ENCODE measurements at places on chromosomes 6 and 20.

- DNase-seq = no peak
These were observed 1.2 kb upstream of the SYNJ2 start for GRCh38 chr6:157980288-157981131.

- no peak for DNase-seq
These were observed 11.4 kb downstream of the TEAD3 start for GRCh38 chr6:35485402-35485877.

DNA sequence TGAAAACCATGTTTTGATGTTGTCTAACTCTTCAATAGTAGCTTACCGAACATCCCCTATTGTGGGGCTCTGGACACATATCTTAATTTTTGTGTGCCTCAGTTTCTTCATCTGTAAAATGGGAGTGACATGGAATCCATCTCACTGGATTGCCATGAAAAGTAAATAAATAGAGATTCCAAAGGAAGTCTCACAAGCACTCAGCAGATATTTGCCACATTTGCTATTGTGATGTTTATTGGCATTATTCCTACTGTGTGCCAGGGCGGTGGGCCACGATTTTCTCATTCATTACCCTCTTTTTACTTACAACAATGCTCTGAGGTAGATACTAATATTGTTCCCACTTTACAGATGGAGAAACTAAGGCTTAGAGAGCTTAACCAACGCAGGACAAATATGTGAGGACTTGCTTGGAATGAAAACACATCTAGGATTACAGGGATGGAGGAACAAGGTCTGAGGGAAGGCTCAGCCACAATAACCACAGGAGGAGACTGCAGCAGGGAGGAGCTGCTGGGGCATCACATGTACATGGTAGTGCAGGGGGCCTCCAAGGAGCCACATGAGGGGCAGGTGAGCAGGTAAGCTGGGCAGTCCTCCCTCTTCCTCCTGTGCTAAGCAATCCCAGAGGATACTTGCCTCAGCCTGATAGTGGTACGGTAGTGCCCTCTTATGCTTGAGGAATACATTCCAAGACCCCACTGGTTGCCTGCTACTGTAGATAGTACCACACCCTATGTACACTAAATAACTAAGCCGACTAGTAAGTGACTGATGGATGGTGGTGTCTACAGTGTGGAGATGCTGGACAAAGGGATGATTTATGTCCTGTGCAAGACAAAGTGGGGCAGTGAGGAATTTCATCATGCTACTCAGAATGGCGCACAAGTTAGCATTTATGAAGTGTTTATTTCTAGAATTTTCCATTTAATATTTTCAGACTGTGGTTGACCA lies 176.9 kb downstream of the FOXA2 start:
- no peak for DNase-seq

- no peak for DNase-seq
These were observed 101.7 kb upstream of the FOXA2 start for GRCh38 chr20:22686097-22686496.

- DNase-seq = no peak
These were observed 186.8 kb downstream of the CDH26 start for GRCh38 chr20:60144974-60145527.

GRCh38 chr6:44047801-44048200 lies 79.5 kb downstream of the MRPL14 start:
- DNase-seq = no peak

DNA sequence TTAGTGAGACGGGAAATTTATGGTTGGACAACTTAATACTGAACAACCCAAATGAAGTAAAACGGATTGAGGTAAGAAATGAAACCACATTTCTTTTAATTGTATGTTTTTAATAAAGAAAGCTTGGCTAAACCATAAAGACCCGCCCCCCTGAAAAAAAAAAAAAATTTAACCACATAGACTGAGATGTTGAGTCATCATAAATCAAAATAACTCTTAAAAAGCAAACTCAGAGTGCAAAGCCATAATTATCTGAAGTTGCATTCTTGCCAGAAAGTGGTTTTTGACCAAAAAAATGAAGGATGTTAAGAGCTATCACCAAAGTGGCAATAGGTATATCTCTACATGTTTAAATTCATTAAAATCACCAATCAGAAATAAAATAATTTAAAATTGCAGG lies 101.8 kb upstream of the COL21A1 start:
- DNase-seq = no peak

GRCh38 chr6:147192278-147192911 lies 11.8 kb upstream of the STXBP5 start:
- DNase-seq = no peak

DNA sequence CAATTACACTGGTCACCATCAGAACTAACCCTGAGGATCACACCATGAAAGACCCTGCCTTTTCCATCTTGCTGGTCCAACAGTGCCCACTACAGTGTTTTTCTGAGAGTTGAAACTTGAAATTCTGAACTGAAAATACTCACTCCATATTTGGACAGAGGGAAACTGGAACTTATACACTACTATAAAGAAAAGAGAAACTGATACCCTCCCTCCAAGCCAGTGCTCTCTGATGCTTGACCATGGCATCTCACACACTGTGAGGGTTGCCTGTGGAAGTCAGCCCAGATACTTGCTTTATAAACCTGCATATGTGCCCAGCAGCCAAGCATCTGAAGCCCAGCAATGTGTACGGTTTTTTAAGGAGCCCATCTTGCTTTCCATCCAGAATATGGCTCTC lies 108.7 kb downstream of the FOXA2 start:
- no peak for DNase-seq

GRCh38 chr20:33979094-33979493 lies 14.6 kb upstream of the RALY start:
- DNase-seq = no peak

GRCh38 chr6:88454658-88455057 lies 288.5 kb upstream of the CNR1 start:
- no peak for DNase-seq

DNA sequence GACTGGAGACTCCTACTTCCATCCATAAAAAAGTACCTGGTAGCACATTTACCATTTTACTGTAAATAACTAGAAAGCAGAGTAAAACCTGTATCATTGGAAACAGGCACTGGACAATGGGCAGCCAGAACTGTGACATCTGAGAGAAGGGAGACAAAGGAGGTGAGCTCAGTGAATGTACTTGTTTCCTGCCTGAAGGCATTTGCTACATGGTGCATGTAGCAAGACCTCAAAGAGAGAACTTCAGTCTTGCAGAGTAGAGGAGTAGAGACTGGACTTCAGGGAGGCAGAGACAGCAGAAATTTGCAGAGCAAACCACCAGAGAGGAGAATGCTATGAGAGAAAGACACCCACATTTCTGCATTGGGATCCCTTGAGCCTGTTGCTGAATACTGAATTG lies 171.0 kb upstream of the CCN2 start:
- no peak for DNase-seq

DNA sequence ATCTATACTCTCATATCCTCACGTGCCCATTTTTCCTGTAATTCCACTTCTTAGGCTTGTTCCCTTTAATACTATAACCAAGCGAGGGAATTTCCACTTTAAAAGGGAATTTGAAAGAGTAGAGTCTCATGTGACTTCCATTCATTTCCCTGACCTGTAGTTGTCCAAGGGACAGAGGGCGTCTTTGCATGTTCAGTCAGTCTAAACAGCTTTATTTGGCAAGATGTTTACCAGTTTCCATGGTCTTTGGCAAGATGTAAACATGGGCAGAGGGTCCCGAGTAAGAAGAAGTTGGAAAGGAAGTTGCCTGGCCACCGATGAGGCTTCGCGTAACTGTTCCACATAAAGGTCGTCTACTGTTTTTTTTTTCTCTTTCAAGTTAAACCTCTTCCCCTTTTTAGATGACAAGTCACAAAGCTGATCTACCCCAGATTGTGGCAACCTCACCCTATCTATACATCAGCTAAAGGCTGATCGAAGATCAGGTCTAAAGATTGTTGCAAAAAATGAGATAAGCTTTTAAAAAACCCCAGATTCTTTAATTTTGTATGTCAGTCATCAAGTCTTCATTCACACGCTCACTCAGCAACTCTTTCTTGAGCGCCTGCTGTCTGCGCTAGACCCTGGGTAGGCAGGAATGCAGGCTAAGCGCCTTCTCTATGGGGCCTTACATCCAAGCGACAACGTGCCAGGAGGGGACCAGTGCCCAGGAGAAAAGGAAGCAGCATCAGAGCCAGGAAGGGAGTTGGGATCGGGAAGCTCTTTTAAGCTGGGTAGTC lies 31.7 kb upstream of the CCR6 start:
- no peak for DNase-seq

- no peak for DNase-seq
These were observed 17.0 kb upstream of the MRS2 start for GRCh38 chr6:24385536-24386269.

DNA sequence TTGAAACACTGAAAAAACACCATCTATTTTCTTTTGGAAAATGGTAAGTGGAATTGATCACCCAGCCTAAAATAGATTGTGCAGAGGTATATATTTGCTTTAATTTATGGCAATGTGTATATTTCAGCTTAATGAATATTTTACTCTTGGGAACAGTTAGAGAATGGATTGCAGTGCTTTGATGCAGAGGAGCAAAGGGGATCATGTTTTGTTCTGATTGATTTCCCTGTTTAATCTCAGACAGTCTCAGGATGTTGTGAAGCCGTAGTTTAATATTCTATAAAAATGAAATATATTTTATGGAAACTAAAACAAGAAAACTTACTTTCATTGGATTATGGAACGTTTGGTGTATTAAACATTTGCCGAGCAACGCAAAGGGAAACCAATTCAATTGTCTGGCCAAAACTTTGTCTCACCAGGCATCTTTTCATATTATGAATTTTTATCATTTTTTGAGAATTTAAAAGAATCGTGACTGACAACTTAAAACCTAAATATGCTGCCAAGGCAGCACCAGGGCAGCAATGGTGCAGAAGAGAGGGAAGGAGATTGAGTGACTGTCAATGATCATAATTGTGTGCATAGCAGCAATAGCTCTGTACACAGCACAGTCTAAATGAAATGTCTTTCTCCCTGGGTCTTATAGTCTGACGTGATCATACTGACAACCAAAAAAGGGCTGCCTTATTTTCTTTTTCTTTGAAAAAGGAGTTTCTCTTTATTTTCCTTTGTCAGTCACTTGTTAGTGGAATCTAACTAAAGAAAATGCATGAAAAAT lies 105.5 kb upstream of the EPHA7 start:
- no peak for DNase-seq

DNA sequence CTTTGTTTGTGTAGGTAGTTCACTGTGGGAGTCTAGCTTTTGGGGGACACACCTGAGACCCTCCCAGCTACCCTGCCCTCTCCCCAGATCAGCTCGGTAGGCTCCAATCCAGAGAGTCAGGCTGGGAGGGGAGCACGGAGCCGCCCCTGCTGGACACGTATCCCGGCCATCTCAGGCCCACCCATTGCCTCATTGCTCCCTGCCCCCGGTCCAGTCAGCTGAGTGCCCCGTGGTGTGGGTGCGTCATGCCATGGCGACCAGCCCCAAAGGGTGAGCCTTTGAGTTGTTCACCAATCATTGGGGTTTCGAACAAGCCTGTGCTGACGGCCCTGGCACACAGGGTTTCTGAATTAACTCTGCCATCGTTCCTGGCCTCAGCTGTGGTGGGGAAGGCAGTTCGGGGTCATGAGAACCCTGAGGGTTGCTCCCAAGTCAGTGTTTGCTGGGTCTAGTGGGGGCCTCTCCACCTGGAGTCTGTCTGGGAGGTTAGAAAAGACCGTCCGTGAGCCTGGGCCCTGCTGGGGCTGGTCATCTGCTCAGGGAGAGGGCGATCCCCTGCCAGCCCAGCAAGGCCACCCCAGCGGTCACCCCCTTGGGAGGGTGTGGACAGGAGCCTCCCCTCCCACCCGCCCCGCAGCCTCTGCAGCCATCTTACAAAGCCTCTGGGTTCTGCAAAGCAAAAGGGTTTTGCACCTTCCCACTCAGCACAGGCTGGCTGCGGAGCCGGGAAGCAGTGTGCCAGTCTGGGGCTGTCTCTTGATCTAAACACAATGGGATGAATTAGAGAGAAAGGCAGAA lies 34.5 kb downstream of the NTSR1 start:
- no peak for DNase-seq

GRCh38 chr6:13355043-13355945 lies 27.0 kb upstream of the TBC1D7 start:
- DNase-seq = peak; percentile 39

DNA sequence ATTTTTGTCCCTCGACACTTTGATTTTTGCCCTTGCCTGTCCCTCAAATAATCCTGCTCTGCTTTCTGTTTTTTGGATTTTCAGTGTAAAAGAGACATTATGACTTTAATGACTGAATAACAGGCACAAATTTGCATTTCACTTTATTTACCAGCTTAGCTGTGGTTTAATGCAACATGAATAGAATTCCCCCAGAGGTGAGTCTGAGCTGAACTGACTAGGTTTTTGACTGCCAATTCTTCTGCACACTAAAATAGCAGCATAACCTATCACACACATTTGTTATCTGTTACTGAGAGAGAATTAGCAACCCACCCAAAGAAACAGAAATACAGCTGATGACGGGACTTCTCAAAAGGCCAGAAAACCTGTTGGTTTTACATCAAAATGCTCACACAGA lies 3.9 kb upstream of the RBM24 start:
- no peak for DNase-seq

DNA sequence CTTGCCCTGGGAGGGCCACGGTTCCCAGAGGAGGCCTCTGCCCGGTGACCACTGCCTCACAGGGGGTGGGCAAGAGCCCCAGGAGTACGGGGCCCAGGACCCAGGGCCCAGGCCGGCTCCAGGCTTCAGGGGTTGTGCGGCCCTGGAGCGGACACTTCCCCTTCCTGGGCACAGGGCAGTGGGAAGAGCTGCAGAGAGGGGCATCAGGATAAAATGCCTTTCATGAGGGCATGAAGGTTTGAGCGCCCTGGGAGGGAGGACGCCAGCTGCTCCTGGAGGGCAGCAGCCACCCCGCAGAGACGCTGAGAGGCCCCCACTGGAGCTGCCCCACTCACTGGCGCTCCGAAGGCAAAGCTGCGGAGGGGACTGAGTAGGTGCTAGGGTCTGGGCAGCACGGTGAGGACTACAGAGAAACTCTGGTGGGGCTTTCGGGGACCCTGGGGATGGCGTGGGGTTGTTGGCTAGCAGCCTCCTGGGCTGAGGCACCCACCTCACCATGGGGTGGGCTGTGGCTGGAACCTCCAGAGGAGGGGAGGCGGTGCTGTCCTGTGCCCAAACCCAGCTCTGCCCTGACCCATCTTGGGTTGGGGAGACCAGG lies 10.4 kb downstream of the LAMA5 start:
- no peak for DNase-seq
